ENCODE measurements at places on chromosomes 6 and 20. TPM values are rescaled to one million over a fixed set of nuclear protein-coding genes. Genes with fewer than 3 reads are reported as not detected.

The NOX3 gene
- not detected for total RNA-seq

The HLA-DOA gene
- 16.7 TPM for total RNA-seq

The LPA gene
- not detected for total RNA-seq

The MOCS1 gene
- total RNA-seq, result 39.0 TPM

The ARID1B gene
- total RNA-seq, result 143 TPM

The TTK gene
- 0.45 TPM for total RNA-seq

The BCAS1 gene
- 1.1 TPM for total RNA-seq

The CAP2 gene
- 21.2 TPM for total RNA-seq

The C6orf58 gene
- not detected for total RNA-seq

The PARD6B gene
- 1.2 TPM for total RNA-seq

The TTPAL gene
- total RNA-seq, result 7.6 TPM

- DNase-seq, result no peak
These were observed 46.5 kb upstream of the IFNGR1 start for GRCh38 chr6:137265561-137266308.

DNA sequence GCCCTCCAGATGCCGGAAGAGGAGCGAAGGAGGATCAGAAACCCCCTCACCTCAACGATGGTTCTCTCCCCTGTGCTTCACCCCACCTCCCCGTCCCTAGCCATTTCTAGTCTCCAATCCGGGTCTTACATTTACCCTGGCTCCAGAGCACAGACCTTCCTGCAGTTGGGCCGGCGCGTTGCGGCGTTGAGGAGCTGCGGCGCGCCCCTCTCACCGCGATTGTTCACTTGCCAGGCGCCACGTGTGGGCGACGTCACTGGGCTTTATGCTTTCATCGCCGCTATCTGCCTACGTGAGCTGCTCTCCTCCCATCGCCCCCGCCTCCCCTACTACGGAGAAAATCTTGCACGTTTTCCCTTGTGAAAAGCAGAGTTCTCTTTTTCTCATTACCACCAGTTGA, at the start of gene CRISP2:
CRISP2 (minus strand) TSS at position 198 of the 400 bp plus-strand sequence. CDS start 4,347 bp downstream, outside the sequence.
- DNase-seq, result no peak

GRCh38 chr6:133964052-133964451, 11.0 kb downstream of the TBPL1 start:
- no peak for DNase-seq

- DNase-seq, result no peak
These were observed 132.4 kb upstream of the SYNDIG1 start for GRCh38 chr20:24337069-24337468.

DNA sequence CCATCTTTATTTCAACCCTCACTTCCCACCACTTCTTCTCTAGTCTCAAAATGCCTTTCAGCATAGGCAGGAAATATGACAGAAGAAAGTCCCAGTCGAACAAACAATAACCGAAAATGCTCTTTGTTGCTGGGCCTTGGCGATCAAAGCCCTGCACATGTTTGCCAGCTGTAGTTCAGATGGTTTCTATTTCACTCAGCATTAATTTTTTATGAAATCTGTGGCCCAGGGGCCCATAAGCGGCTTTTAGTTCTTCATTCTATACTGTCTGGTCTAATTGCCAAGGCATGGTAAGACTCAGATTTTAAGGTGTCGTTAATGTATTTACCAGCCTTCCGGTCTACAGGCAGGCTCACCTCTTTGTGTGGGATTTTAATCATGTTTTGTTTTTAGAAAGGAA, 10.9 kb upstream of the F13A1 start:
- DNase-seq, result no peak

DNA sequence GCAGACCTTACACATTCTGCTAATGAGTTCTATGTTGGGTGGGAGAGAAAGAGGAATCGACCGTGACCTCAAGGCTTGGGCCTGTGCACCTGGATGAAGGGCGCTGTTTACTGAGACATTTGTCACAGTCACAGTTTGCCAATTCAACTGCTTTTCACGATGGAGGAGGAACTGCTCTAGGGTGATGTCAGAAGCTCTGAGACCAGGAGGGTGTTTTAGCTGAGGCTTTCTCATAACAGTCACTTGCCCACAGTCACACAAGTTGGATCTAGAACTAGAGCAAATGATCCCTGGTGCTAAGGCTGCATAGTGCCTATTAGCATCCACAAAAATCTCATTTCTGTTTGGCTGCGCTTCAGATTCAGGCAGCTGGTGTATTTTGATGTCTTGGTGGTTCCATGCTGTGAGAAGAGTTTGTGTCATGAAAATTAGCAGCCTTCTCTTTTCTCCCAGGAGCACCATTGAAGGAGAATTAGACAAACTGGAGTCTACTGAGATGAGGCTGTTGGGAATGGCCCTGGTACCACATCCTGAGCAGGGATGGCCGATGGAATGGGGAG, 83.3 kb upstream of the TGM3 start:
- DNase-seq, result no peak

DNA sequence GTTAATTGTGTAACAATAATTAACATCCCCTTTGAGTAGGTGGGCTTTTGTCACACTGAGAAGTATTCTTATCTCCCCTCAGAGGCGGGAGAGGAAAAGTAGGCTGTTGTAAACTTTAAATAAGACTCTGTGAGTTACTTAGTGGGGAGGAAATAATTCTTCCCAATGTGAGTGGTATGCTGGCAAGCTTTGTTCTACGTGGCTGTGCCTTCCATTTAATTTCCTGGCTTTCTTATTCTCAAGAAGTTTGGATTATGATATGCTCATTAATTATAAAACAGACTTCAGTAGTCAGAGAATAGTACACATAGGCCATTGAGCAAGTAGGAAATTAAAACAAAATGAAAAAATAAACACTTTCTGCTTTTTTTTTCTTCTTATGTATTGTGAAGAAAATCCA, 19.1 kb downstream of the ADGRB3 start:
- DNase-seq, result no peak

GRCh38 chr20:31685853-31686643, 36.6 kb downstream of the BCL2L1 start:
- DNase-seq, result no peak

DNA sequence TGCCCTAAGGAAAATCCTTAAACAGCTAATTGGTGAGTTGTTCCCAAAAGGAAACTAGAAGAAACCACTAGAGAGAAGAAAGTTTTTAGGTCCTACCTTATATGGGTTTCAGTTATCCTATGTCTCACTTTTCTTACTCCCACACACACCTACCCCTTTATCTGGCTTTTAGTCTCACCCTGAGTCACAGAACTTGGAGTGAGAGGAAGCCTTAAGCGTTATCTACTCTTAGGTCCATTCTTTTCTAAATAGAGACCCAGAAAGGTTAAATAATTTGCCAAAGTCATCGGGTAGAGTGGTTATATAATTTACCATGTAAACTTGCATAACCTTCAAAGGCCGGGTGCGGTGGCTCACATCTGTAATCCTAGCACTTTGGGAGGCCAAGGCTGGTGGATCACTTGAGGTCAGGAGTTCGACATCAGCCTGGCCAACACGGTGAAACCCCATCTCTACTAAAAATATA, 4.3 kb upstream of the RPP21 start:
- no peak for DNase-seq

DNA sequence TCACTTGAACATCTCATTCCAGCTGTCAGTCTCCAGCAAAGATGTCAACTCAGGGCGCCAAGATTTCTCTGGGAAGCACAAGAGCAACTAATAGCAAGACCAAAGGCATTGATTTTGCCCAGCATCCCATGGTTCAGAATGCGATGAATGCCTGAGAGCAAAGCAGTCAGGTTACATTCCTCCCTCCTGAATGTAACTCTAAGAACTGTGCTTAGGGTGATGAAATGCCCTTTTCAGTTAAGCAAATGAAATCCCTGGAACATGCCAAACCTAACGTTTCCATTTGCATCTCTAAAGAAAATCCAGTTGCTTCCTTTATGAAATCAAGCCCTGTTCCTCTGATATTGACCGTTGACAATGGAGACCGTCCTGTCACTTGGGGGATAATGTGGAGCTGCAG, 224.0 kb upstream of the PLN start:
- DNase-seq, result no peak

DNA sequence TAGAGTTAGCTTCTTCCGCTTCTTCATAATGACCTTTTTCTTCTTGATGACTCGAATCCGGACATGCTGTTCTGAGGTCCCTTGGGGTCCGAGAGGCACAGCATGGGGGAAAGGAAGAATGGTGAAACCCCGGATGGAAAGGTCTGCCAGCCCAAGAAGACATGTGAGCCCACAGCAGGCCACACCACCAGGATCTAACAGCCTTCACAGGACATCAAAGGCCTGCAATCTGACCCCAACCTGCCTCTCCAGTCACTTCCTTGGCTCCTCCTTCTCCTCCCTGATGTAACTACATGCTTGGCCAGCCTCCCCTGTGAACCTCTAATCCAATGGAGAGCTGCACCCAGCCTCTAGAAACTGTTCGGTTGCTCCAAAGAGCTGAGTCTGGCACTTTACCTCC, 1.6 kb downstream of the CPXM1 start:
- DNase-seq, result no peak

GRCh38 chr20:50020288-50020687, 37.5 kb downstream of the SNAI1 start:
- DNase-seq, result no peak

DNA sequence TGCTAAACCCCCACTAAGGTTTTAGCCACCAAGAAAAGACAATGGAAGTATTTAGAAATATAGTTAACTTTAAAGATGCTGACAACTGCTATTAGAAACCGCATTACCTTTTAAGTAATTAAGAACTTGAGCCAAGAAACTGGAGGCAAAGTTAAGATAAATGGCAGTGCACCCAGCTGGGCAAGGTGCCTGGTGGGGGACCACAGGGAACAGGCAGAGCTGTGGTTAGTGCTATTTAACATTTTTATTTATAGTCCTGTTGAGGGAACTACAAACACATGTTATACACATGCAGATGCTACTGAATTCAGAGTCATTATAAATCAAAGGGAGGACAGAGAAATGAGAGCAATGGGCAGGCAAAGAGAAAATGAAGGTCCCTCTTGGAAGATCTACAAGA, 447.9 kb downstream of the TFAP2B start:
- no peak for DNase-seq

DNA sequence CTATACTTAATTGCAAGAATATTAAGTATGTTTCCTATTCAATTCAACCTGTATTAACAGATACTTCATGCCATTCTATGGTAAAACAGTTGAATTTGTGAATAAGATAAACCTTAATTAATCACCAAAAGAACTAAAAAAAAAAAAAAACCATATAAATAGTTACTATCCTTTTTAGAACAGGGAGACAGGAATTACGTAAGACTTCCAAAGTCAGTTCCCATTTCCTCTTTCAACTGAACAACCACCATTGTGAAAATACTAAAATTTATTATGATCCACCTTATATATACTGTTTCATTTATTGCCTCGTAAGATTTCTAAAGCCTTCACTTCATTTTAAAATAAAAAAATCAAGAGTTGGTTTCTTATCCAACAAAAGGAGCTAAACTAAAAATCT, 9.4 kb downstream of the CCNC start:
- no peak for DNase-seq

- DNase-seq, result peak; percentile 34
These were observed 13.7 kb downstream of the ACSS1 start for GRCh38 chr20:25044261-25044560.

- no peak for DNase-seq
These were observed 267.2 kb upstream of the TCF21 start for GRCh38 chr6:133621751-133622150.

- no peak for DNase-seq
These were observed 374.3 kb upstream of the SOX4 start for GRCh38 chr6:21219241-21219640.

DNA sequence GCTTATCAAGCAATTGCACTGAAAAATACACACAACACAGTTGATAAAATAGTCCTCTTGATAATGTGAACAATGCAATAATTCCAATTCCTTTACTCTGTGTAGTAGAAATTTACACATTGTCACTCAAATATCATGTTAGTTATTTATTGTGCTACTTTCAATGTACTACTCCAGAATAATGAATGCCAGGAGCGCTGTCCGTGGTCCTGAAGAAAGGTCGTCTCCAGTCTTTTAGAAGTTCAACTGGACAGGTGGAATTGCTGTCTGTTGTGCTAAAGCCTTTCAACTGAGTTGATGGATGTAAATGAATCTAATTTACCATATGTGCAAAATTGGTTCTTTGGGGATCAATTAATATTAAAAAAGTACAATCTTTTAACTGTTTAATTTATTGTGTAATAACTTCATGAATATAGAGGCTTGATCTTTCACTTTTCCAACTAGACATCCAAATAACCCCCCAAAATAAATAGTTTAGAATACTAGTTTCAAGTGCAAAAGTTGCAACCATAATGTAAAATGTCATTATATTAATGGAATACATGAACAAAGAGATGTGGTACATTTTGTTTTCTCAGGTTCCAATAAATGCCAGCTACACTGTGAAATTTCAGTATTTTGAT, 3.2 kb downstream of the GRIK2 start:
- peak; percentile 59 for DNase-seq

- DNase-seq, result no peak
These were observed 76.4 kb downstream of the ADGRB3 start for GRCh38 chr6:68711386-68712000.

DNA sequence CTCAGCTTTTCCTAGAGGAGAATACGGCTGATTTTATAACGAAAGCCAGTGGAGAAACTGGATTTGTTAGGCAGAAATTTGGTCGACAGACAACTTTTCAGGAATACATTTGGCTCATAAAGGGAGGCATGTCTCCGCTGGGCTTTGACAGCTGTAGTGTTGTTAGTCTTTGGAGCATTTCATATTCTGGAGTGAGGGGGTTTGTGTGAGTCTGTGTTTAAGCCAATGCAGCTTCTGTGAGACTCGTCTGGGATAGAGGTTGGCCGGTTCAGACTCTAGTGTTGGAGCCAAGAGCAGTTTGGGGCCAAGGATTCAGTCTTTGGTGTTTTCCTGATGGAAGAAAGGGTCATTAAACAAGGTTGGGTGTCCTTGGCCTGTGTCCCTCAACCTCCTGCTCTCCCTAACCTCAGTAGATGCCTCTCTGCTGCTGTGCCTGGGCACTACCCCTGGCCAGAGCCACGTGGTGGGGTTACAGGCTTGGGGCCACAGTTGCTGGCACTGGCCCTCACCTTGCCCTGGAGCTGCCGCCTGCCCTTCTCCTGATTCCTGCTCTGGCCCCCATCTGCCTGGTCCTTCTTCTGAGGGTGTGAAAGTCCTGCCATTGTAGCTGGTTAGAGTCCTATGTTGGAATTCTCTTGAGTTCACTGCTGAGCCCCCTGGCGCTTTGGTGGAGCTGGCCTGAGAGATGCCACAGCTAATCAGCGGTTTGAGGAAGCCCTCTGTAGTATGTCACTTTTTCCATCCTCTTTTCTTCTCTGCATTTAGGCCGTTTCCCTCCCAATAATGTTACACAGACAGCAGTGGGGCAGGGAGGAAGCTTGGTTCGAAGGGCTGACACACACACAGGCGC, 6.9 kb downstream of the PTK7 start:
- peak; percentile 64 for DNase-seq

Measured in aorta (tissue), 5 donors.